ENCODE measurements at places on chromosomes 4 and X. TPM values are rescaled to one million over a fixed set of nuclear protein-coding genes. Genes with fewer than 3 reads are reported as not detected.

PNMA3 gene
- total RNA-seq = 0.32 TPM

HSFX4 gene
- total RNA-seq = not detected

KCTD8 gene
- 0.67 TPM for total RNA-seq

EOLA1 gene
- 15.8 TPM for total RNA-seq

KCNIP4 gene
- not detected for total RNA-seq

TAF7L gene
- not detected for total RNA-seq

UGT2B10 gene
- not detected for total RNA-seq

RHOXF2B gene
- total RNA-seq = not detected

HTN1 gene
- not detected for total RNA-seq

PCDH10 gene
- total RNA-seq = 0.41 TPM

EDA gene
- total RNA-seq = 5.5 TPM

EPHA5 gene
- 0.20 TPM for total RNA-seq

PAGE2 gene
- not detected for total RNA-seq

GRCh38 chr4:110484029-110484428 is 8.1 kb downstream of the ENPEP start:
- no peak for DNase-seq

- peak; percentile 77 for DNase-seq
Measured at GRCh38 chrX:47232803-47233332, at the start of gene USP11. USP11 (plus strand) TSS chrX:47233009; CDS start chrX:47233044, 35 bp downstream.

GRCh38 chrX:19179389-19179788 is 57.1 kb upstream of the ADGRG2 start:
- DNase-seq = no peak

GRCh38 chr4:1115528-1116293 is 2.3 kb upstream of the RNF212 start:
- no peak for DNase-seq

GRCh38 chr4:6916069-6916586 is 6.5 kb downstream of the TBC1D14 start:
- no peak for DNase-seq

DNA sequence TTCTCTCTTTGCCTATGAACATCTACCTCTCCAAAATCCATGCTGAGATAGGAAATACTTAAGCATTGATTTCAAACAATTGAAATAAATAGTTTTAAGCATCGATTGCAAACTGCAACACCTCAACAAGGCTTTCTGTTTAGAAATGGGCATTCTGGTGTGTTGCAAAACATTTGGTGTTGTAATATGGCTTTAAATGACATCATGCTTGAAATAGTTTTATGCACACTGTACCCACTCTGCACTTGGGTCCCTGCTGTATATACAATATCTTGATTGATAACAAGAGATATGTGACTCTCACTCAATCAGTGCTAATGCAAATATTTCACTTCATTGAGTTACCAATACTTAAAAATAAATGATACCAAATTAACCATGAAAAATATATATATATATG is 964.9 kb upstream of the GRIA3 start:
- no peak for DNase-seq

GRCh38 chr4:174215057-174215456 is 68.4 kb downstream of the FBXO8 start:
- no peak for DNase-seq

DNA sequence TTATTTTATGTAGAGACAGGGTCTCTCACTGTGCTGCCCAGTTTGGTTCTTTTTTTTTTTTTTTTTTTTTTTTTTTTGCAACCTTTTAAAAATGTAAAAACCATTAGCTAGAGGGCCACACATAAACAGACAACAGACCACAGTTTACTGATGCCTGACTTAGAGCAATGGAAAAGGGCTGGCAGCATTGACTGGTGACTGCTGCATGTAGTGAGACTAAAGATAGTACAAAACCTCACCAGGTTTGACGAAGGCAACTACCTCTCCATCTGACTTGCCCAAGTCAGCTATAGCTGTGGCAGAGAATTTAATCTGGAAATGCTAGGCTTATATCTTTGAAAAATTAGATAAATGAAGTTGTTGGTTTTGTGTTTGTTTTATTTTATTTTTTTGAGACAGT is 102.9 kb downstream of the RBM47 start:
- DNase-seq = no peak

DNA sequence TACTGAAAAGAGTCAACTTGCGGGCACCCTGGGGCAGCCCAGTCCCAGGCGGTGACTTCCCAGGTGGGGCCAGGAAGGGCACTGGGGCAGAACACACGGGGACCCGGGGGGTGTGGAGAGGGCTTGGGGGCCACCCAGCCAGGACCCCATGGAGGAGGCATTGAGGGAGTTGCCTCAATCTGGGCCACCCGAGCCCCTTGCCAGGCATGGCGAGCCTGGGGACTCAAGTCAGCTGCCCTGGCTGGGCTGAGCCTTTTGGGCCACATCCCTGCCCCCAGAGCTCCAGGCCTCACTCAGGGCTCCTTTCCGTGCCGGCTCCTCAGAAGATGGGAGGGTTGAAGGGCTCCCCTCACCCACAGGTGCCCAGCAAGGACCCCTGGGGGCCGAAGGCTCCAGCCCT is 6.6 kb upstream of the CPLX1 start:
- peak; percentile 61 for DNase-seq

GRCh38 chr4:4387531-4388310 is 819 bp downstream of the NSG1 start:
- DNase-seq = no peak

DNA sequence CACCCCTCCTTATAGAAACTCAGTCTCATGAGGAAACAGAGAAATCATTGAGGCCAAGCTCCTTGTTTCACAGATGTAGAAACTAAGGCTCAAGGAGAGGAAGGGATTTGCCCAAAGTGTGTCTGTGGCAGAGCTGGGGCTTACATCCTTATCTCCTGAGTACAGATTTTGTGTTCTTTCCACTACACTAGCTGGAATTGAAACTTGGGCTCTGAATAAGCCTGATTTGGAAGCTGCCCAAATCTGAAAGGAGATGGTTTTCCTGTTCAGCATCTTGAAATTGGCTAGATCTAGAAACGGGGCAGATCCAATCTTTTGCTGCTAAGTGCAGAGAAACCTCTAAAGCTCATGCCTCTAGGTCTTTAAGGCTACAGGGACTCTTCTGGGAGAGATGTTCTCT is 24.3 kb downstream of the AWAT2 start:
- DNase-seq = no peak

GRCh38 chr4:59127006-59127405 is 2016.8 kb upstream of the IGFBP7 start:
- no peak for DNase-seq

DNA sequence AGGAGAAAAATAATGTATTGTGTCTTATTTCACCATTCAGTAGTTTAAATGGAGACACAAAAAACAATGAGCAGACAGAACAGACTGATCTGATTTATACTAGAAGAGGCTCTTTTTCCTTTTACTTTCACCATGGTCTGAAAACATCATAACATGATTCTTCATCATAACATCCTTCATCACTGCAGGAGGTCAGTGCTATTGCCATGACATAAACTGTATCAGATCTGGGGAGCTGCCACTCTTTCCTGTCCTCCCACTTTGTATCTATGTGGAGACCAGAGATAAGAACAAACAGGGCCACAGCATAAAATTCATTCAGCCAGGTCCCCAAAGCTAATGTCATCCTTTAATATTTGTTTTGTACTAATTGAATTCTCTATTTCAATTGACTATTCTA is 25.2 kb downstream of the SOD3 start:
- DNase-seq = no peak

GRCh38 chr4:78120144-78120880 is 63.2 kb downstream of the FRAS1 start:
- DNase-seq = no peak

GRCh38 chr4:112885897-112886296 is 163.6 kb upstream of the ANK2 start:
- DNase-seq = no peak

- peak; percentile 33 for DNase-seq
Measured at GRCh38 chrX:355329-356050, 31.2 kb downstream of the PPP2R3B start.

- no peak for DNase-seq
Measured at GRCh38 chr4:162865102-162865501, 301.6 kb downstream of the NAF1 start.

- no peak for DNase-seq
Measured at GRCh38 chr4:141047228-141047884, 85.9 kb downstream of the RNF150 start.

- no peak for DNase-seq
Measured at GRCh38 chrX:27680726-27681125, 90.6 kb downstream of the DCAF8L2 start.

DNA sequence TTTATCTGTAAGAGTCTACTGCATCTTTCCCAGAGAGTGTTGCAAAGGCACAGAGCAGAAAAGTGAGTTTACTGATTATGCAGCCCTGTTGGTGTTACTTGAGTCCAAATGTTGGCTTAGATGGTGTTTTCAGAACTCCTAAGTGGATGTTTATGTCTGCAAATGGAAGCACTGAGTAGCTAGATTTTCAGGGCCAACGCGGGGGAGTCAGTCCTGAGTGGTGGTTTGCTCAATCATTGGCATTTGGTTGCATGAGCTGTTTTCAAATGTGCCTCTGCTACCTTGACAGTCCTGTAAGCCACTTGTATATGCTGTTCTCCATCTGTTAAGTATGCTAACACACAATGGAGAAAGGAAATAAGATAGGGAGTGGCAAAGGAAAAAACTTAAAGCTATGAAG is 45.4 kb downstream of the MAMLD1 start:
- DNase-seq = no peak

DNA sequence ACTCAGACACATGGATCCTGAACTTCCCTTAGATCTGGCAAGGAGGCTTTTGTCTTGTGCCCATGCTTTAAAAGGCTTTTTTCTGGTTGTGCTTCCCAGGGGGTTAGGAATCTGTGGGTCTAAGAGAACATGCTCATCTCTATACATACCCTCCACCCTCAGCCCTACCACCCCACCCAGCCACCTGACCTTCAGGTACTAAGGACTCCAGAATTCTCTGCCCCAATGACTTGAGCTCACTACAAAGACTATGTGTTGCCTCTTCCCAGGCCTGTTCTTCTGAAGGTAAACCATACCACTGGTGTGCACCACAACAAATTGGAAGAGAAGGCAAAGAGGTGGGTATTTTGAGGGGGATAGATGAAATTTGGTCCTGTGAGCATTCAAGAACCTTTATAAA is 167.3 kb upstream of the ETNPPL start:
- DNase-seq = no peak

DNA sequence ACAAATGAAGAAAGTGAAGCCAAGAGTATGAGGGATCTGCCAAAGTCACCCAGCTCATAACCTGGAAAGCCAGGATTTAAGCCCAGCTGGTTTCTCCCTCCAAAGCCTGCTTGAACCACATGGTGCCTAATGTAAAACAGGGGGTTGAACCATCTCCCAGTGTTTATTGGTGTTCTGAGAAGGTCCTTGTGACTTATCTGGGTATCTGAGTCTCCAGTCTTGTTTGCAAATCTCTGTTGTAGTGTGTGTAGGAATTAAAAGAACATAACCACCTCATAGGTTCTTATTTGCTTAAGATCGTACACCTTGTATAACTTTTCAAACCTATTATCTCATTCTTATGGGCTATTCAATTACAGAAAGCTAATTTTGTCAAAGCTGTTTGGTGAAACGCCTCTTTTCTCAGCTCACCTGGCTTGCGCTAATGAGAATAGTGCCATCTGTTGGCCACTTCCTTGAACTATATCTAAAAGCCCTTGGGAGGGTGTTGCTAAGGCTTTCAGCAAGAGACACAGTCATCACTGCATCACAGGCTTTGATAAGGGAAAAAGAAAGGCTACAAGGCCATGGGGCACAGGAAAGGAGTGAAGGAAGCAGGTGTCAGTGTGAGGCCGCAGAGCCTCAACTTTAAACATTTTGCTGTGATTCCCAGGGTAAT is 34.0 kb downstream of the ETDB start:
- DNase-seq = no peak

DNA sequence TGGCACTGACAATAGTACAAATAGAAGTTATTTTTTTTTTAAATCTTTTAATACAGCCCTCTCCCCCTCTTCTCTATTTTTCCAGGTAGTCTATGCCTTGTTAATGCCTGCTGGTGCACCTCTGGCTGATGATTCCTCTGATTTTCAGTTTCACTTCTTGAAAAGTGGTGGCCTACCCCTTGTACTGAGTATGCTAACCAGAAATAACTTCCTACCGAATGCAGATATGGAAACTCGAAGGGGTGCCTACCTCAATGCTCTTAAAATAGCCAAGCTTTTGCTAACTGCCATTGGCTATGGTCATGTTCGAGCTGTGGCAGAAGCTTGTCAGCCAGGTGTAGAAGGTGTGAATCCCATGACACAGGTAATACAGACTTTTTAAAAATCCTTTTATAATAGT is 99.1 kb downstream of the USP9X start:
- DNase-seq = no peak

GRCh38 chr4:131526686-131527085 is 1622.4 kb upstream of the PCDH10 start:
- DNase-seq = no peak

GRCh38 chr4:94352163-94352562 is 9.5 kb upstream of the HPGDS start:
- no peak for DNase-seq

DNA sequence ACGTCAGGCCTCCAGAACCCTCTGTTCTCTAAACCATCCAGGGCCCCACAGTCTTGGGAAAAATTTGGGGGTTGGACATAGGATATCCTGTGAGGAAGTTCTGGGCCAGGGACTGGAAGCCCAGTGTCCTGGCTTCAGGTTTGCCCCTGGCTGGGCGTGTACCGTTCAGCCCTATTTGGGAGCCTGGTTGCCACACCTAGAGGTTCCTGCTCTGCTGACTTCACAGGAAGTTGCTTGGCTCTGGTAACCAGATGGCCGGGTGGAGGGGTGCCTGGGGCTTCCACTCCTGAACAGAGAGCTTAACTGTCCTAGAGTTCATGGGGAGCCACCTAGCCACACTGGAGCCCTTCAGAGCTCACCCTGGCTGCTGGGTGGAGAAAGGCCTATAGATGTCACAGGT is 1.1 kb downstream of the TAFAZZIN start:
- no peak for DNase-seq

DNA sequence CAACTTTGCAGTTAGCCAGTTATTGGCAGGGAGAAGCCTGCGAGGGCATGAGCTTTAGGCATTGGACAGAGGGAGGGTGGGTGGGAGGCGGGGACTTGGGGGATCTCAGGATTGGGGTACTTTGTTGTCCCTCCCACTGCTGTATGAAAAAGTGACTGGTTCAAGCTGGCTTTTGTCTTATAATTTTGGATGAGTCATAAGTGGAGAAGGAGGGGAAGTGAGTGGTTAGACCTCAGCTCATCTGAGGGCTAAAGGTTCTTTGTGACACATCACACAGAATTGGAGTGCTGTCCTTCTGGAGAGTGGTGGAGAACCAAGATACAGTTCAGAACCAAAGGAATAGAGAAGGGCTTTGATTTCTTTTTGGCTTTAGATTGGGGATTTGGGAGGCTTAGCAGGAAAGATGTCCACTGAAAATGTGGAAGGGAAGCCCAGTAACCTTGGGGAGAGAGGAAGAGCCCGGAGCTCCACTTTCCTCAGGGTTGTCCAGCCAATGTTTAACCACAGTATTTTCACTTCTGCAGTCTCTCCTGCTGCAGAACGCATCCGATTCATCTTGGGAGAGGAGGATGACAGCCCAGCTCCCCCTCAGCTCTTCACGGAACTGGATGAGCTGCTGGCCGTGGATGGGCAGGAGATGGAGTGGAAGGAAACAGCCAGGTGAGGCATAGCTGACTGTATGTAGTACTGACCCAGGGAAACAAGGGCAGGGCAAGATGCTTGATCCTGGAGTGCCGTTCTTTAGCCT is at the start of gene SLC4A4:
SLC4A4 (plus strand) TSS at position 175 of the 748 bp plus-strand sequence.
- DNase-seq = no peak

All from upper lobe of right lung (tissue), 1 donor.